WTC11 (cell line): ENCODE measurements at places on chromosomes 1 and 21.
A peak's percentile ranks its signal among the peaks of the same experiment; 100 is the strongest.

DNA sequence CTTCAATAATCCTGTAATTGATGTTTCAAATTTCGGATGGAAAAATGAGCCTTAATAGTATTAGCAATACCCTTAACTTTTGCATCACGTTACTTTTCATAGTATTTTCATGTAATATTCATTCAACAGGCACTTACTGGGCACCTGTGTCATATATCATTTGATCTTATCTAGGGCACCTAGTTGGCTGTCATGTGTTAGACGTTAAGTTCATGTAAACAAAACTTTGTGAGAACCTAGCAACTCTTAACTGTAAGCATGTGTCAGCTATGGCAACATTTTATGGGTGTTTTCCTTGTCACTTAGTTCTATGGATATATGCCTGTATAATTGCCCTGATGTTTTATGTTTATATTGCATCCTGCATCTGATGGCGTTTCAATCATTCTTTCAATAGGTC, 777 bp downstream of the LAMC2 start:
- H3K4me1 ChIP-seq, result peaks cover 10% of the 10 kb centered on the region
- H3K4me3 ChIP-seq, result peak overlapping the region; percentile 79
- H3K27ac ChIP-seq, result peak overlapping the region; percentile 94; the same call in 1 of the 2 replicates
- H3K27me3 ChIP-seq, result no peaks in the 10 kb centered on the region; the same call in 1 of the 2 replicates

- no peak overlapping the region for H3K4me3 ChIP-seq
- DNase-seq, result no peak
- peak overlapping the region; percentile 96 for H3K27ac ChIP-seq
- 0 out of 2 replicates have a peak, but pooled peaks cover 3% of the 10 kb centered on the region for H3K27me3 ChIP-seq
- H3K36me3 ChIP-seq, result no peaks in the 10 kb centered on the region
These were observed 16.6 kb downstream of the IFI6 start for GRCh38 chr1:27655151-27655937.

DNA sequence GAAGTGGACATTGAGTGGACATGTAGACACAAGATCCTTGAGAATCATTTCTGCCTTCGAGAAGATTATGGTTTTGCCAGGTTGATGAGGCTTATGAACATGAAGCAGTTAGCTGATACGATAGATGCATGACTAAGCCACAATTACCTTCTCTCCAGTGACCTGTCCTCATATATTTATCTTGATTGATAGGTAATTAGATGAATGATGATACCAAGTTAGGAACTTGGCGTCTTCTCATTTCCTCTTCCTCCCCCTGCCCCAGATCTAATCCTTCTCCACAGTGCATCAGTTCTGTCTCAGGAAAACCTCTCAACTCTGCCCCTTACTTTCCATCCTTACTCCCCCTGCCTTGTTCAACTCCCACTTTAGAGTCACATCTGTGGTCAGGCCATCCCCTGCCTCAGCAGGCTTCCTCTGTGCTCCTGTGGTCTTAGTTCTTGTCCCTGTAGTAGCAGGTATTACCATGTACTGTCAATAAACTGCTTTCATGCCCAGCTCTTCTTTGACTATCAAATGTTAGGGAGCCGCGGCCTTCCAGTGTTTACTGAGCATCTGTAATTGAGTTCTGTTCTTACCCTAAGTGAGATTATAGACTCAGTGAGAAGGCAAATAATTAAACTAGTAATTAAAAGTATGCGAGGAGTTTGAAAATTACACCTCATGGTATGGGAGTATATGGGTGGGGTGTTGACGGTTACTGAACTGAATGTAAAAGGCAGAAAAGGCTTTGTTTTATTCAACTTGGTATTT, 5.1 kb downstream of the ST6GALNAC3 start:
- DNase-seq, result no peak
- peaks cover 6% of the 10 kb centered on the region for H3K27me3 ChIP-seq

DNA sequence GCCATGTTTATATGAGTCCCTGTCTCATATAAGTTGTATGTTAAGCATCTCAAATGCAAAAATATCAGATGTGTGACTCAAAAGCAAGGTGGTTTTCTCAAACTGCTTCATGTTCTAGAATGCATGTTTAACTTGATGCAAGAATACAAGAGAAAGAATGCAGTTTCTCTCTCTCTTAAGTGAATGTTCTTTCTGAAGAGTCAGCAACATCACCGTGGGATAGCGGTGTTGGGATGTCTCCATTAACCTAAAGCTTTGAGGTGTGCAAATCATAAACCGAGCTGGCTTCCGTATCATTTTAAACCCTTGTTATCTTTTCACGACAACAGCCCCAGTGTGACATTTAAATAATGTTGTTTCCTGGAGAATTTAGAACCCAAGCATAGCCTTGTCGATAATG, 48.4 kb upstream of the TARBP1 start:
- H3K4me3 ChIP-seq, result no peak overlapping the region
- no peak overlapping the region for H3K27ac ChIP-seq
- no peaks in the 10 kb centered on the region for H3K27me3 ChIP-seq
- no peak for DNase-seq
- peaks cover 23% of the 10 kb centered on the region for H3K4me1 ChIP-seq
- no peaks in the 10 kb centered on the region for H3K36me3 ChIP-seq

- no peak overlapping the region for H3K4me3 ChIP-seq
- H3K27ac ChIP-seq, result no peak overlapping the region
- H3K4me1 ChIP-seq, result peaks cover 22% of the 10 kb centered on the region
- no peak for DNase-seq
These were observed 34.9 kb downstream of the SYF2 start for GRCh38 chr1:25197235-25197975.

DNA sequence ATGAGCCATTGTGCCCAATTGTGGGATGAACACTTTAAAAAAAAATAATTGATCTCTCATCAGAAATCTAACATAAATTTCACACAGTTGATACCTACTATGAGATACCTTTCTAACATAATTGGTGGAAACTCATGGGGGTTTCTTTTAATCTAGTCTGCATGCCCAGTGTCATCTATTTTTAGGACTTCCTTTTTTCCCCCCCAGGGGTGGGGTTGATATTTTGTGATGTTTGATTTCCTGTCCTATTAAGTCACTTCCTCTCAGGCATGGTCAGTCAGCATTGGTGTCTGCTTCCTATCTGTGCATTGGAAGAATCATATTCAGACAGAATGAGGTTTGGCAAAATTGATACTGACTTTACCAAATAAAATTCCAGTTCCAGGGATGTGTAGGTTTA, 21.5 kb downstream of the NFYC start:
- H3K36me3 ChIP-seq, result peaks cover 9% of the 10 kb centered on the region
- H3K27ac ChIP-seq, result peak overlapping the region; percentile 43; the same call in 1 of the 2 replicates
- no peaks in the 10 kb centered on the region for H3K27me3 ChIP-seq
- H3K4me1 ChIP-seq, result peaks cover 38% of the 10 kb centered on the region
- H3K4me3 ChIP-seq, result no peak overlapping the region
- no peak for DNase-seq

DNA sequence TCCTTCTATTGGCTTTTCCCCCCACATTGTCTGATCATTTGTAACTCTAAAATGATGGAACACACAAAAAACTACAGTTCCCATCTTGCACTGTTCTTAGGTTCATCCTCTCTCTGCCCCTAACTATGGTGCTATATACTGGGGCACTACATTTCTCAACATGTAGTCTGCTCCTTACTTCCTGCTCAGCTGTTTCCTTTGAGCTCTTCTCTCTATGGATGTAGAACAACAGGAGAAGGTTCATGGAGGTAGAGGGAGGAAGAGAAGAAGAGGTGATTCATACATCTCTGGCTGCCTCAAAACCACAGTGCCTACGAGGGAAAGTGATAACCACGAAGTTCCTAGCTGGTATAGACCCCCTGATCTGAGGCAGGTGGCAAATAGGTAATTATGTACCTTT, 7.0 kb upstream of the C1orf146 start:
- H3K36me3 ChIP-seq, result no peaks in the 10 kb centered on the region
- H3K27ac ChIP-seq, result no peak overlapping the region
- no peak overlapping the region for H3K4me3 ChIP-seq
- DNase-seq, result no peak
- no peaks in the 10 kb centered on the region; the same call in 1 of the 2 replicates for H3K27me3 ChIP-seq
- peaks cover 2% of the 10 kb centered on the region for H3K4me1 ChIP-seq
